Progenitor cell of endocrine pancreas (in vitro differentiated cells): ENCODE measurements at places on chromosomes 11 and 22. TPM values are rescaled to one million over a fixed set of nuclear protein-coding genes. Genes with fewer than 3 reads are reported as not detected.

DNA sequence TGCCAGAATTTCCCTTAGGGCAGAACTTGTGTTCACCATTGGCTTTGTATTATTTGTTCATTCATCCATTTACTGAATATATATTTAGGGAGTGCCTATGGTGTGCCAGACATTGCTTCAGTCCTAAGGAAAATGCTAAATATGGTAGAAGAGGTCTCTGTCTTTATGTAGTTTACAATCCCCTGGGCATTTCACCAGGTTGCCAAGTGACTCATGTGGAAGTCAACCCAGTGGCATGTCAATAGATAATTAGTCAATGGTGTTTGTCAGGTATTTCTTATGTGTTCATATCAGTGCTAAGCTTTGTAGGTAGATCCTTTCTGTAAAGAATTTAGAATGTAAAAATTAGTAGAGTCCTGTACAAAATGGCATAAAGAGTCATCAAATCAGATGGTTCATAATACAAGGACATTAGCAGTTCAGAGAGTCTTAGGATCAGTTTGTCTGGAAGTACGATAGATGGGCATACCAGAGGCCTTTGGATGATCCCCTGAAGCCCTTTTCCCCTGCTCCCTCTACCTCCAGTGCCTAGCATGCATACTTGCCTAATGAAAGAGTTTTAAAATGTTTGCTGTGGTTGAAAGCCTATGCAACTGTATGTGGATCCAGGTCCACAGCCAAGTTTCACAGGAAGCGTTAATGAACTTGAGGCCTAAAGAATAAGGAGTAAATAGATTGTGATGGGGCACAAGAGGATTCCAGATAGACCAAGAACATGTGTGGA lies 58.5 kb upstream of the SESN3 start:
- no peak overlapping the region for H3K4me3 ChIP-seq
- H3K27ac ChIP-seq, result no peak overlapping the region

DNA sequence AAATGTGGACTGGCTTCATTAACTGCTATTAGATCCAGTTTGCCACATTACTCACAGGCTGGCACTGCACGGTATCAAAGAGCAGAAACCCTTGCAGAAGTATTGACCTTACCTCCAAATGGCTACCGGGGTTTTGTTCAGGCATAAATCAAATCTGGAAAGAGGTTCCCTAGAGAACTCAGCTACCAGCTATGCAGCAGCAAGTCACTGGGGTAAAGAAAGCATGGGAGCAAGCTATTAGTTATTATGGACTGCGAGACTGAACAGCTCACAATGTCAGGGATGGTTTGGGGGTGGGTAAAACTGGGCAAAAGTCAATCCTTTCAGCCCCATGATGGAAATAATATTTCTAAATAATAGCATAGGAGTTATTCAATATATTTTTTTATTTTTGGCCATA lies 128.1 kb downstream of the FANCF start:
- no peak for DNase-seq
- no peaks in the 10 kb centered on the region for H3K36me3 ChIP-seq
- H3K4me1 ChIP-seq, result peaks cover 3% of the 10 kb centered on the region
- H3K27ac ChIP-seq, result no peak overlapping the region
- no peak overlapping the region for H3K4me3 ChIP-seq
- no peaks in the 10 kb centered on the region for H3K27me3 ChIP-seq

Gene IFITM1
- total RNA-seq, result 2.3 TPM in 2 replicates

DNA sequence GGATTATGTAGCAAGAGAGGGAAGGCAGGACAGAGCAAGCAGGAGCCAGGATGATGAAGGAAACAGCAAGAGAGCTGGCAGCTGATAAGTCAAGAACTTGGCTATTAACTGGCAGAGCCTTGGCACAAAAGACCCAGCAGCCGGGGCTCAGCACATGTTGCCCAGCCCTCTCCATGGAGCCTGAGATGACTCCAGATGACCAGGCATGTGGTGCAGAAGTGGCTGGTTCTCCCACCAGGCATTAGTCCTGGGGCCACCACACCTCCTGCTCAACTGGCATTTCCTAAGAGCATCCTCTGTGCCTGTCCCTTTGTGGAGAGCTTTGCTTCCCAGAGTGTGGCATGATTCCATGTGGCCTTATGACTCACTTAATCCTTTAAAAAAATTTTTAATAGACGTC lies 522.6 kb downstream of the MN1 start:
- H3K4me3 ChIP-seq, result no peak overlapping the region
- peaks cover 32% of the 10 kb centered on the region for H3K27me3 ChIP-seq
- H3K36me3 ChIP-seq, result no peaks in the 10 kb centered on the region
- H3K4me1 ChIP-seq, result no peaks in the 10 kb centered on the region
- no peak for DNase-seq

Gene MCAM
- total RNA-seq, result 9.8 and 12.7 TPM in 2 replicates

DNA sequence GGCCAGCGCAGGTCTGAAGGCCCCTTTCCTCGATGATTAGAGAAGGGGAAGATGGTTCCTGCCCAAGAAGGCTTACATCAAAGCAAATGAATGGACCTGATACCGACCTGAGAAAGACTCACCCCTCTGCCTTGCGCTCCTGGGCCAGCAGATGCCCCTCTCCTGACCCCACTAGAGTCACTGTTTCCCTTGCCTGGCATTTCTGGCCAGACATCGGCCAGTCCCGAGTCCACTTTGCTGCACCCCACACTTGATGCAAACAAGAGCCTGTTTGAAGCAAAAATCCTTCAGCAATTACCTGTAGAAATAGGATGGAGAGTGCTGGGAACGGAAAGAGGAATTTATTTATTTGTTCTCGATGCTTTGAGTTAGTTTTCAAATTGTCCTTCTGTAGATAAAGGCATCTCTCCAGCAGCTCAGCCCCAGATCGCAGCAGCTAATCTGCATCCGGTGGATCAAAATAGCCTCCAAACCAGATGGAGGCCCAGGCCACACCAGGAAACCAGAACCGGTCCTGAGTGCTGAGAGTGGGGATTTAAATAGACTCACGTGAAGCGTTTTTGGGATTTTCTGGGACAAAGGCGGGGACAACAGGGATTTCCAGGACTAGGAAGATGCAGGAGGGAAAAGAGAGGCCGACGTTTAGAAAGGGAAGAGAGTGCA lies 148.6 kb downstream of the TRIM29 start:
- no peak overlapping the region for H3K27ac ChIP-seq
- peaks cover 4% of the 10 kb centered on the region for H3K4me1 ChIP-seq
- no peaks in the 10 kb centered on the region for H3K36me3 ChIP-seq
